ENCODE measurements at places on chromosomes 3 and 15.

DNA sequence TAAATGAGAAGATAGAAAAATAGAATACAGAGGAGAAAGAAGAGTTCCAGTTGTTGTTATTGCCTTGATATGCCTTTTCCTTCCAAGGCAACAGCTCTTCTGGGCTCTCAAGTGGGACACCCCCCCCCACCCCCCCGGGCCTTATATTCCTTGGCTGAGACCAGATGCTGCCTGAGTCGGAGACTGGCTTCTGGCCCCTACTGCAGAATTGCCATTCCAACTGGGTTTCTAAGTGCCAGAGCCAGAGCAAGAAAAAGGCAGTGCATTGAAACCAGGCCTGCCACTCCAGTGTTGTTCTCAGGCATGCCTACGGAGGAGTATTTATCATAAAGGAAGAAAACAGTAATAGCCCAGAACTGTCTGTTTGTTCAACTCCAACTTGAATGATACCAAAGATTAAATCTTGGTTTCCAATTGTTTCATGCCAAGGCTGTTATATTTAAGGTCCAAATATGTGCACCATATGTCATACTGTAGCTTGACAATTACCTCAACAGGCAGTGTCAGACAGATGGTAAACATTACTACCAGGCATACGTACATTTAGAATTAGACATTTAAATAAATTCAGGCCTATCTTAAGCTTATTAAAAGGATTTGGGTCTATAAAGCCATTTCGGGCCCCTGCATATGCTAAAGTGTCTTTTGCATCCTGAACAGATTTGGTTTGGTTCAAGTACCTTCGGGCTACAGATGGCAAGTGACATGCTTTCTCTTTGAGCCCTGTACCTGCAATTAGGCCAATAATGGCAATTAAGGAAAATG lies 209.9 kb upstream of the SEMA6D start:
- DNase-seq: no peak

GRCh38 chr15:39053480-39053879 lies 488.9 kb upstream of the RASGRP1 start:
- no peak for DNase-seq

GRCh38 chr3:151722856-151723255 lies 10.9 kb upstream of the AADACL2 start:
- DNase-seq: no peak

- DNase-seq: no peak
Observed at GRCh38 chr15:59366333-59367021, 6.2 kb downstream of the MYO1E start.

- no peak for DNase-seq
Observed at GRCh38 chr3:37162501-37163245, 11.7 kb downstream of the LRRFIP2 start.

- DNase-seq: no peak
Observed at GRCh38 chr3:106119614-106120082, 250.8 kb upstream of the CBLB start.

- no peak for DNase-seq
Observed at GRCh38 chr15:74369084-74369745, 1.8 kb upstream of the CYP11A1 start.

DNA sequence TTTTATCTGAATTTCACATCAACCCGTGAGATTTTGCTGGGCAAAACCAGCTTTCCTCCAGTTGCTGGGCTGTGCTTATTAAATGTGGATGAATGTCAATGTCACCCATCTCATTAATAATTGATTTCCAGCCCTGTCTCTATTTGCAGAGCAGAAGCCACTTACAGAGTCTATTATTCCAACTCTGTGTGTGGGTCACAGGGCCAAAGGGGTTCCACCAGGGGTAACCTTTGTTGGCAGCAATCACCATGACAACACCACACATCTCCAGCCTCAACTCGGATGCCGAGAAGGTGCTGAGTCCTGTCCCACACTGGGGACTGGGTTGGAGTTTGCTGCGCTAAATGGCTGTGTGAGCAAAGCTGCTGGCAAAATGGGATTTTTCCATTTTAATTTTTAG lies 51.1 kb upstream of the WNT5A start:
- no peak for DNase-seq

DNA sequence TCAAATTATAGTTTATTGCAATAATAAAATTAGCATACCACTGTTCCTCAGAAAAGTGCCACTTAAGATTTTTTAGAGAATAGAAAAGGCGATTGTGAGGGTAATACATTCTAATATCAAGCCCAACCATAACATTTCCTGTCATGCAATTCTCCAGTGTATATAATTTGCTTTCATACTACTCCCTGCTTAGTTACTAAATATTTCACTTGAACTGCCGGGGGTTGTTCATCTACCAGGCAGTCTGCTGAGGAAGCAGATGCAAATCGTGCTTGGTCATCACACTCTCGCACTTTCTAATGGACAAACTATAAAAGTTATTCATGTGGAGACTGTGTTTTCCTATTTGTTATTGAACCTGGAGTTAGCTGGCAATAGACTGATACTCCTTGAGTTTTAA lies 645.6 kb upstream of the CBLB start:
- no peak for DNase-seq

DNA sequence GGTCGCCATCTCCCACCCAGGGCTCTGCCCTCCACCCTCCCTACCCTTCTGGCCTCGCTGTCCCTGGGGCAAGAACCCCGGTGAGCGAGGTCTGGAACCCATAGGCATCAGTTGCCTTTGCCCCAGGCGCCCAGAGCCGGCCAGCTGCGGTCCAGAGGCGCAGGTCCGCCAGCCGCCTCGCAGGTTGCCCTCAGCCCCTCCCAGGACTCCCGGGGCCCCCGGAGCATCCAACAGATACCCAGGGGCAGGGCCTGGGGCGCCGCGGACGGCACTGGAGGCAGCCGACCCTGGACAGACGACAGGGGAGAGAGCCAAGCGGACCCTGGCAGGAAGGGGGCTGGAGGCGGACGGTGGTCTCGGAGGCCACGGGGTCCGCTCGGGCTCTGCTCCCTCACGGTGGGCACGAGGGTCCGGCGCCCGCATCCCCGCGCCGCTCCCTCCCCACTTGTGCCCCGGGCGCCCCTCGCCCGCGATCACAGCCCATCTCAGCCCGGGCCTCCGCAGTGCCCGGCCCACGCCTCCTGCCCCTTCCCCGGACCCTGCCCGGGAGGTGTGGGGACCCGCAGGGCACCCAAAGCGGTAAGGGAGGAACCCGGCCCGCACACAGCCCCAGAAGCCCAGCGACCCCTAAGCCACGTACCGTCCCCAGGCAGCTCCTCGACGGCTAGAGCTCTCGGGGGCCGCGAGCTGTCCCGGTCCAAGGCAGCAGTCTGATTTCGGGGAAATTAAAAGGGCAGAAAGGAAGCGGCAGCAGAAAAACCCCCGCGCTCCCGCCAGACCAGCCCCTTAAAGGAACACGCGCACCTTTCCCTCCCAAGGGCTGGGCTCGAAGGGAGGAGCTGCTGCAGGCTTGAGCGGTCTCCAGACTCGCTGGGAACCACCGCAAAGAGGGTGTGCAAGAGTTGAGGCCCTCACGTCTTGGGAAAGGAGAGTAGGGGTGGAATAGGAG lies at the start of gene HAPLN3:
Gene HAPLN3, minus strand, starts transcription at position 726 of the 949 bp plus-strand sequence. CDS start 8,246 bp downstream, outside the sequence.
- DNase-seq: peak; percentile 49

- DNase-seq: no peak
Observed at GRCh38 chr15:46315434-46315833, 680.6 kb downstream of the SQOR start.

GRCh38 chr15:60423537-60423936 lies 25.8 kb upstream of the ANXA2 start:
- peak; percentile 31 for DNase-seq

DNA sequence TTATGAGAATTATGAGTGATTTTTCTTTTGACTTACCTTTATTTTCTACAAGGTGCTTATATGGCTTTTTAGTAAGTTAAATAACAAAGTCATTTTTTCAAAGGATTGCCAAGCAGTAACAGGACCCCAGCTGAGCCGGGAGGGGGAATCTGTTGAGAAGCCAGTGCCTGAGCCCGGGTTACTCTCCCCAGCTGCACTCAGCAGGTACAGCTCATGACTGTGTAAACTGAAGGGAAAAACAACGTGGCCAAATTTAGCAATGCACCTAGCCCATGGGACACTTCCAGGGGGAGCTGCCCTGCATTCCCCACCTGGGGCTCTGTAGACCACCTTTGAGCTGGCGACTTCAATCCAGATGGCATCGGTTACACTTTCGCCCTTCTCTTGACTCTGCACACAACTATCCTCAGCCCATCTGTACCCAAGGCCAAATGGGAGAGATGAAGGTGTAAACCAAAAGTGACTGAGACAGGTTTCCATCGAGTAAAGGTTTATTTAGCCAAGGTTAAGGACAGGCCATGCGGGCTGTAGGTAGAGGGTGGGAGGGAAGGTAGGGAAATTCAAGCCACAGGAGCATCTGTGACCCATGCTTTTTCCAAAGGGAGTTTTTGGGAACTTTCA lies 18.2 kb upstream of the HCN4 start:
- DNase-seq: no peak

GRCh38 chr3:196689941-196690660 lies 21.9 kb downstream of the CEP19 start:
- no peak for DNase-seq

- DNase-seq: no peak
Observed at GRCh38 chr3:72144773-72145505, 360.0 kb upstream of the PROK2 start.

- peak; percentile 46 for DNase-seq
Observed at GRCh38 chr3:25088284-25088683, 339.8 kb upstream of the RARB start.

- DNase-seq: peak; percentile 40
Observed at GRCh38 chr15:75661100-75661755, 13.5 kb downstream of the SNX33 start.

GRCh38 chr3:30625541-30626438 lies 19.4 kb downstream of the TGFBR2 start:
- no peak for DNase-seq

- no peak for DNase-seq
Observed at GRCh38 chr15:63941698-63942465, 104.4 kb downstream of the DAPK2 start.

DNA sequence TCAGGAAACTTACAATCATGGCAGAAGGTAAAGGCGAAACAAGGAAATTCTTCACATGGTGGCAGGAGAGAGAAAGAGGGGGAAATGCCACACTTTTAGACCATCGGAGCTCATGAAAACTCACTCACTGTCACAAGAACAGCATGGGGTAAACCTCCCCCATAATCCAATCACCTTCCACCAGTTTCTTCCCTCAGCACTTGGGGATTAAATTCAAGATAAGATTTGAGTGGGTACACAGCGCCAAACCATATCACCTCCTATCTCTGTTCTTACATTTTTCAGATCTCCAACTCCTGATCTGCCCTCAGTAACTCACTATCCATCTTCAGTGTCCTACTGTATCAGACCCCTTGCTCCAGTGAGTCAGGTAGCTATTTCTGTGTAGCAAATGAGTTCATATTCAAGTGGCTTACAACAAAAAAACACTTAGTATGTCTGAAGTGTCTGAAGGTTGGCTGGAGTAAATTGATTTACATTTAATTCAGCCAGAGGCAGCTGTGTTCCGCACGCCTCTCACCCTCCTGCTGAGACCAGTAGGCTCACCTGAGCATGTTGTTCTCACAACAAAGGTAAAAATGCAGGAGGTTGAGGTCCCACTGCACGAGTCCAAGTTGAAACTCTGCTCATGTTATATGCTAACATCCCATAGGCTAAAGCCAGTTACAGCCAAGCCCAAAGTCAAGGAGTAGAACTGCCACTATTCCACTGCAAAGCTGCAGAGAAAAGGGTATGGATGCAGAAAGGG lies 180.7 kb upstream of the LMCD1 start:
- DNase-seq: no peak

DNA sequence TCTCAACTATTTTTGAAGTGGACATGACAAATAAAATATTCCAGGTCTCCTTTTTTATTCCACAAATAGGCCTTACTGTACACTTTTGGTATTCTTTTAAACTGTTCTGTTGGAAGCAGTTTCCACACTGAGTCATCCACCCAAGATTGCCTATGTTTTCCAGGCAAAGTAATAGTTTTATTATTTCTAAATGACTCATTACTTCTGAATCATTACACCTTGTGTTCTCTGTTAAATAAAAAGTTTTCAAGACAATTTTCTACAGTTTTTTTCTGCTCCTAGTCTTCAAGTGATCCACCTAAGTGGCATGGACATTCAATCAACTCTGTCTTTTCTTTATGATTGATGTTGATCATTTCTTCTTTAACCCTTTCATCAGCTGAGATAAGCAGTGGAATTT lies 26.5 kb downstream of the PPP2R3A start:
- no peak for DNase-seq

- no peak for DNase-seq
Observed at GRCh38 chr3:28699283-28699682, 350.7 kb upstream of the AZI2 start.
